ENCODE measurements at places on chromosomes 6 and 20.

GRCh38 chr6:163955096-163955495 is 540.6 kb downstream of the QKI start:
- no peak for DNase-seq

GRCh38 chr20:20837574-20838021 is 125.2 kb upstream of the RALGAPA2 start:
- DNase-seq = peak; percentile 68

- DNase-seq = no peak
Measured at GRCh38 chr6:160142115-160142715, 20.6 kb downstream of the SLC22A1 start.

GRCh38 chr20:22770241-22770800 is 185.9 kb upstream of the FOXA2 start:
- DNase-seq = no peak

- DNase-seq = no peak
Measured at GRCh38 chr6:127716465-127716864, 139.5 kb downstream of the C6orf58 start.

DNA sequence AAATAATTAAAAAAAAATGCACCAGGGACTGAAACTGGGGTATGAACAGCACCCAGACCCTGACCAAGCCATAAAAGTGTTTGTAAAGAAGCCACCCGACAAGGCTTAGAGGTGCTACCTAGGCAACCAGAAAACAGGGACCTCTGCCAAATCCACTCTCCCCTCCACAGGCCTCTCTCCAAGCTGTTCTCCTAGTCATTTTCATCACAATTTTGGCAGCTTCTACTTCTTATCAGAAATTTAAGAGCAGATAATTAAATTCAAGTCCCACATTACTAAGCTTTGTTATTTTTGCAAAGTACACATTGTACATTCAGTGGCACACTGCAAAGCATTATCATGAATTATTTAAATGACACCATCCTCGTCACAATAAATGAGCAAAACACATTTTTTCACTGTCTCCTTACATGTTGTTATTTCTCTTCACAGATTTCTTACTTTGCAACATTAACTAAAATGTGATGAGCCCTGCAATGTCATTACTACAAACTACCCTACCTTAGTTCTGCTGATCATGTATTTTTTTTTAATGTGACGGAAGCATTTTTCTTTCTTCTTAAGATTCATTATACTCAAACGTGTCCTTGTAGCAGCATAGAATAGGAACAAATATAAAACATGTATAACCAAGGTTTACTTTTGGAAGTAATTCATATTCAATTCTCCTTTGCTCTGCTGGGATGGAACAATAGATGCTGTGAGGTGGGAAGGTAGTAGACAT is 38.1 kb downstream of the ECT2L start:
- DNase-seq = no peak

DNA sequence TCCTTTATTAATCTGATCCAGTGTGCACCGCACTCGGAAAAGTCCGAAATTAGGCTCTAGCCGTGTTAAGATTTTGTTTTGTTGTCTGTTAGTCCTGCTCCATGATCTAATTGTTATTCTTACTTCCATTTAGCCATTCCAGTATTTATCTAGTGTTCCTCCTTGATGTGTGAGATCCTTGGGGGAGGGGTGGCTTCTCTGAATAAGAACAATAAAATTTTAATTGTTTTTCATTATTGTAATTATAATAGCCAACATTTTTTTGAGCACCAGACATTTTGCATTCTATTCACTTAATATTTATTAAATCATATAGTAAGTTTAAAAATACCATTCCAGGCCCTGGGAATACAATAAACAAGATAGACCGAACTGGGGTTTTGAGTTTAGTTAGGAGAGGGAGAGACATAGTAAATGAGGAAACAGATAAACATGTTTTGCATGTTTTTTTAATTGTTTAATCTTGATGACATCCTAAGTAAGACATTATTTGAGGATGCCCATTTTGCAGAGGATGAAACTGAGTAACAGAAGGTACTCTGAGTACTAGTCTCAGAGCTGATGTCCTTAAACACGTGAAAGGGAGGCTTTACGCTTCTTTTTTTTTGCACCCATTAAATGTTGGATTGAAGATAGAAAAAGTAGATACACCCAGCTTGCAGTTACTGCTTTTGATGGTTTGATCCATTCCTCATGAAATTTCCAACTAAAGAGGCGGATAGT is 1.2 kb downstream of the CBFA2T2 start:
- DNase-seq = no peak

GRCh38 chr6:64672651-64673050 is 1034.4 kb downstream of the EYS start:
- DNase-seq = no peak

DNA sequence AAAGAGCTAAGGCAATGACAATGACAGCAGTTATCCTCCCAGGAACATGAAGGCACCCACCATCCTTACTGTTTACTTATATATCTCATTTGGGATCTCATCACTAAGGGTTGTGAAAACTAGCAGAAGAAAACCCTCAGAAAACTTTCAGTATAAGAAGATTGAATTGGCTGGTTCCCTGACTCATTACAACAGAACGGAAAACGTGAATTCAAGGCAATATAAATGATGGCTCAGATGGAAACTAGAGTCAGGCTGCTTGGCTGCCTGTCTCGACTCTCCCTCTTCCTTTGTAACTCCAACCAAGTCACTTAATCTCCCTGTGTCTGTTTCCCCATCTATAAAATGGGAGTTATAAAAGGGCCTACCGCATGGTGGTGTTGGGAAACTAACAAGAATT is 387.1 kb upstream of the JARID2 start:
- no peak for DNase-seq

DNA sequence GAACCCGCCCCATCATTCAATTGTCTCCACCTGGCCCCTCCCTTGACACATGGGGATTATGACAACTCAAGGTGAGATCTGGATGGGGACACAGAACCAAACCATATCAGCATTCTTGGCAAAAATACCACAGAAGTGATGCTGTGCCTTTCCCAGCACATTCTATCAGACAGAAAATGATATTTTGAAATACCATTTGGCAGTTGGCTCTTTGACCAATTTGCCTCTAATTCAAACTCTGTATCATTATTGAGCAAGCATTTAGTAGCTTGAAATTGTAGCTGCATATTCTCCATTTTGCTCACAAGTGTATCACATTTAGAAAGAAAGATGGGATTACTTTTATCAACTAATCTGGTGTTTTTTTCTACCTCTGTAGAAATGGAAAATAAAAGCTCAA is 64.0 kb downstream of the PLCB1 start:
- no peak for DNase-seq

GRCh38 chr20:25739615-25740320 is 43.1 kb upstream of the ZNF337 start:
- DNase-seq = no peak

- DNase-seq = no peak
Measured at GRCh38 chr20:46494077-46494476, 19.3 kb downstream of the ZNF334 start.

DNA sequence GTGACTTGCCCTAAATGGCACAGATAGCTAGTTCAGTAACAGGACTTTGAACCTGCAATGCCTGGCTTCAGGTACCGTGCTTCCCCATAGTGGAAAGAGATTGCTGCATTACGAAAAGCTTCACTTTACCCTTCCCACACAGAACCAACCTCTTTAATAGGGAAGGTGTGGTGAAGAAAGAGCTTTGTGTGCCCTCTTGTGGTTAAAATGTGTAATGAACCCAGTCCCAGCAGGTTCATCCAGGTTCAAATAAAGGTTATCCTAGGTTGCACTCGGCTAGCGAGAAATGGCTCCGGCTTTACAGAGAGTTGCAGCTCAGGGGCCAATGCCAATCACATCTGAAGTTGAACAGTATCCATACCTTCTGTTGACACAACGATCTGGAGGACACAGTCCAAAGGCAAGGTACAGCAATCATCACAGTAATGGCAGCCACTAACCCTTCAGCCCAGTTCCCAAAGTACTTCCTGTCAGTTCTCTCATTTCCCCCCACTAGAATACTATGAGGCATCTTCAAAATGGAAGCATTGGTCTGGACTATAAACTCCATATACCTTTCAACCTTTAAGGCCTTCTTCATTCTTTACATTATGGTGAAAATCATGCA is 3.0 kb downstream of the DEFB115 start:
- DNase-seq = no peak

DNA sequence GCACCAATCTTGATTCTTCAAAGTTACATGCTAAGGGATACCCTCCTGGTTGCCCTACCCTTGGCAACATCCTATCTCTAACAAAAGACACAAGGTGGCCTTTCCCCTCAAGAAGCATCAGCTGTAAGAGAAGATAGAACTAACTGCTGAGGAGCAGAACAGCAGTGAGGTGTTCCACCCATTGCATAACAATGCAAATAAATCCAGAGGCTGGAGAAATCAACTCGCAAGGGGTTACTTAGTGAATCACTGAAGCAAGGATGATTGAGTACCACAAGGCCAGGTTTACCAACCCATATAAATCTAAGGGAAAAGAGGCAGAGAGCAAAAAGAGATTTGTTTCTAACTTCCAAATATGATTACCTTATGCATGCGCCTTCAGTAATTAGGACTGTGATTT is 36.7 kb downstream of the F13A1 start:
- no peak for DNase-seq

DNA sequence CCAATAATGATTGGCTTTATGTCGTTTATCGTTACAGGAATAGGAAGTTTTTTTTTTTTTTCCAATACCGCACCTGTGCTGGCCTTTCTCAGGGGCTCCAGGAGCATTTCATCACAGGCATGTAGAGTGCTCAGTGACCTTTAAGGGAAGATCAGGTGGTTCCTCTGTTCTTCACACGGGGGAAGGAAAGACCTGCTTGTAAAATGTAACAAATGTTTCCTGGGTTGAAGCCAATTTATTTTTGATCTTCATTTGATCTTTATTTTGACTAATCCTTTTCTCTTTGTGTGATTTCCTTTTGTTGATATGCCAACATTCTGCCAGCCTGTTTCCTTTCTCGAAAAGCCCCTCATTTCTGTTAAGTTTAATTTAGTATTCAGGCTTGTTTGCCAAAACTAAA is 61.9 kb upstream of the HBS1L start:
- no peak for DNase-seq

DNA sequence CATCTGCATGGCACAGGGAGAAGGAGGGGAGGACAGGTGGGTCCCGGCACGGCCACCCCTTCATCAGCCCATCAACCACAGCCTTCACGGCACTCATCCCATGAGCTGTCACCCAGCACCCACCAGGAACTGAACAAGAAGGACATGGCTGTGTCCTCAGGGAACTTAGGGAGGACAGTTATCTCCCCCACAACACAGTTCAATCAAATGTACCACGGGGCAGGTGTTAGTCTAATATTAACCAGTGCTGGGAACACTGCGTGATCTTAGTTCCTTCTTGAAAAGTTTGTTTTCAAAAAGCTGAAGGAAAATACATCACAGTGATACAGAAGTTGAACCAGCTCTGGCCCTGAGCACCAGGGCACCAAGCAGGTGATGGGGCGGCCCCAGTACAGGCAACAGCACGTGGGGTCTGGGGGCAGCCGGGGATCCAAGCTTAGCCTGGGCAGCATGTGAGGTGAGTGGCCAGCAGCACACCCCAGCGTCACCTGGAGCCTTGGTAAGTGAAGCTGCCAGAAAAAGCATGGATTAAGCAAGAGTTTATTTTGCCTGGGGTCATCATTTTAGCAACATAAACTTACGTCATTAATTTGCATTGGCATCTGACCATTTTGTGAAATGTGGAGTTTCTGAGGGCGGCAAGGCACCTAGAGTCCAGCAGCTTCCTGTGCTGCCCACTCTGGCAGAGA is 35.5 kb upstream of the AFDN start:
- no peak for DNase-seq

DNA sequence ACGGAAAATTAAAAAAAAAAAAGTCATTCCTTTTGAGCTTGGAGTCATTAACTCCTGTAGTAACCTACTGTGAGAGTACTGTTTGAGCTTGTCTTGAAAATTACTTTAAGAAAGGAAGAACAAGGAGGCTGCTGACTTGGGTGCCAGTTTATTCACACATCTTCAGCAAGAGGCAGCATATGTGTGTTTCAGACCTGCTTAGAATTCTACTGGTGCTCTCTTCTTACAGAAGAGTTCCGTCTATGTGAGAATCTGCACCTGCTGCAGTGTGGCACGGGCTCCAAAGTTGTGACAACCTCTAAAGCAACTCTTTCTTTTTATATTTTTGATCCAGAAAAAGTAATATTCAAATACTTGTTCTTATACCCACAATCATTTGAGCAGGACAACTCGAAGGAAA is 117.4 kb upstream of the SOX4 start:
- DNase-seq = no peak

- no peak for DNase-seq
Measured at GRCh38 chr20:52943185-52943841, 28.8 kb upstream of the TSHZ2 start.

DNA sequence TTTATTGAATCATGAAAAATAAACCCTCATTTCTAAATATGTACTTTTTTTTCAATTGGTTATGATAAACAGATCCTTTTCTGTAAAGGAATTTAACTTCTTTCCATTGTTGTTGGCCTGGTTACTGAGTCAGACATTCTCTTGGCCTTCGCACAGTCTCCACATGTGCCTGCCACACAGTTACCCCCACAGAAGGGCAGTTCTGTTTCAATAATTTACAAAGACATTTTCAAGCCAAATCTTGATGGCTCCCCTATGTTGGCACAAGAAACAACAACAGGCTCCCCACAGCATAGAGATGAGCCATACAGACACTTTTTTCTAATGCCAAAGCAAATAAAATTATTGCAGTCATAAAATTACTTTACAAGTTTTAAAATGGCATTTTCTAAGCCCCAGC is 55.6 kb upstream of the BEND6 start:
- no peak for DNase-seq

GRCh38 chr20:62202083-62202395 is 18.0 kb downstream of the HRH3 start:
- no peak for DNase-seq

DNA sequence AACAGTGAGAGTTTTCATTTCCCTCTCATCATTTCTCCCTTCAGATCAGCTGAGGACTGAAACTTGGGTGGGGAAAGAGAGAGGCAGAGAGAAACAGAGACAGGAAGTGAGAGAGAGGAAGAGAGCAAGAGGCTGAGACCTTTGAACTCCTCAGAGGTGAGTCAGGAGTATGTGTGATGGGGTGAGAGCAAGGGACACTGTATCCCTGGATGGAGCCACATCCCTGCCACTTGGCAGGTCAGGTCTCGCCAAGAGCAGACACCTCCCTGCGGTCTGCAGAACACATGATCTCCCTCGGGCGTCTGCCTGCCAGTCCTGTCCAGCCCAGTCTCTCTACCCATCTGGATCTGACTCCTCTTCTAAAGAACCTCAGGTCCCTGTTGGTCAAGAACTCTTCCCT is 62.7 kb upstream of the SYNDIG1 start:
- no peak for DNase-seq

- no peak for DNase-seq
Measured at GRCh38 chr6:54019860-54020259, 91.4 kb upstream of the MLIP start.

GRCh38 chr20:54366669-54367344 is 108.6 kb upstream of the DOK5 start:
- no peak for DNase-seq

GRCh38 chr6:91705646-91706045 is 1118.8 kb upstream of the MAP3K7 start:
- DNase-seq = no peak
